ENCODE measurements at places on chromosomes 1 and 21. TPM values are rescaled to one million over a fixed set of nuclear protein-coding genes. Genes with fewer than 3 reads are reported as not detected.

- no peak overlapping the region for H3K27ac ChIP-seq
- H3K4me1 ChIP-seq, result no peaks in the 10 kb centered on the region
- H3K27me3 ChIP-seq, result no peaks in the 10 kb centered on the region
- DNase-seq, result no peak
- H3K4me3 ChIP-seq, result no peak overlapping the region
These were observed 61.2 kb downstream of the GBP6 start for GRCh38 chr1:89425056-89425455.

DNA sequence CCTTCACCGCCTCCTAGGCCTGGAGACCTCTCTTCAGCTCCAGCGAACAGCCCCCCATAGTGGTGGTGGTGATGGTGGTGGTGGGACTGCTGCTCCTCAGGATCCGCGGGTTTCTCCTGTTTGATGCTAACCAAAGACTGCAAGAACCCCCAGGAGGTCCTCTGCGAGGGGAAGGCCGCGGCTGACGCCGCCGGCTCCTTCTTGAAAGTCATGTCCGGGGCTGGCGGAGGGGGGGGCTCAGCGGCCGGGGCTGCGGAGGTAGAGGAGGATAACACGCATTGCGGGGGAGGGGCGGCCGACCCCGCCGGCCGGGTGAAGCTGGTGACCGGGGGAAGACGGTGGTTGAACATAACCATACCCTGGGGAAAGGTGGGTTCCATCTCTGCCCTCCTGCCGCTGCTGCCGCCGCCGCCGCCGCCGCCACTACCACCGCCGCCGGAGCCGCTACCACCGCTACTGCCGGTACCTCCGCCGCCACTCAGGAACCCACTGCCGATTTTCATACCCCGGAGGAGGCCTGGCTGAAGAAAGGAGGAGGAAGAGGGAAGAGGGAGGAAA lies 554 bp downstream of the ZNF281 start:
- DNase-seq, result peak; percentile 41
- no peaks in the 10 kb centered on the region for H3K27me3 ChIP-seq
- peak overlapping the region; percentile 86 for H3K27ac ChIP-seq
- no peaks in the 10 kb centered on the region for H3K36me3 ChIP-seq
- H3K4me3 ChIP-seq, result peak overlapping the region; percentile 95

DNA sequence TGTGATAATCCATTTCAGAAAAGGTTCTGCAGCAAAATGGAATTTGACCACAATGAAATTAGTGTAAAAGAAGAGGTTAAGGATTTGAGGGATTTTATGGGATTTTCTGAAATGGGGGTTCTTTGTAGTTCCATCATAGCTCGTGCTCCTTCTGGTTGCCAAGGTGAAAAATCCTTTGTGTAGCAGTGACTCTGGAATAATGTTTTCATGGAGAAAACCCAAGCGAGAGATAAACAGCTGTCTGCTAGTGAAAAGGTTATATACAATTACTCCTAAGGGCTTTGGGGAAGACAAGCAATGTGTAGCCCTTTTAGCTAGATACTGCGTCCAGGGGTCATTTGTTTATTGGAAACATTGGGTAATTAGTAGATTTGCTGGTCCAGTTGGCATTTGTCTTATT lies 453.2 kb upstream of the DEPDC1 start:
- no peak for DNase-seq
- H3K4me3 ChIP-seq, result no peak overlapping the region
- no peaks in the 10 kb centered on the region for H3K36me3 ChIP-seq
- no peaks in the 10 kb centered on the region for H3K27me3 ChIP-seq

LORICRIN gene
- polyA plus RNA-seq, result not detected
